ENCODE measurements at places on chromosomes 5 and 9.

DNA sequence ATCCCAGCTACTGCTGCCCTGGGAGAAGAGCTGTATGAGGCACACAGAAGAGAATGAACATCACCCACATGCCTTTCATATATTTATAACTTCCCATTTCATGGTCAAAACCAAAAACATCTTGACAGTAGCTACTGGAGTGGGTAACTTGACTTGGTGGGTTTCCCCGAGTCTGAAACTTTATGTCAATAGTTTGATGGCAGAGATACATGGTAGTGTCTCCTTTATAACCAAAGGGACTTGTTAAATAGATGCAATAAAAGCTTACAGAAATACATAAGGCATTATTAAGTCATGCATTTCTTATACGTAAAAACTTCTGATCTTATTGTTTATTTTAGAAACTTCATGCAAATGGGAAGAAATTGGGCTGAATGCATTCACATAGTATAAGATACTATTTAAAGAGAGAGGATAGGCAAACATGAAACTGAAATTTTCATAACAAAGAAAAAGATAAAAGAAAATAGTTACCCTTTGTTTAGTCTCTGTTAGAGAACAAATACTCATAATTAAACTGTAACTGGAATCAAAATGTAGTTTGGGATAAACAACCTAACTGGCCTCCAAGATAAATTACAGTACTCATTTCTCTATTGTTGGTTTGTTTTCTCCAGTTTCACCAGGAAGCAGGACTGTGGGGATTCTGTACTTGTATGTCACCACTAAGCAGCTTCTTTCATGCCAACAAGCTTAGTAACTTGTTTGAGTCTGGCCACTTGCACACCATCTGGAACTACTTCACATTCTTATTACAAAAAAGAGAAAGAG, 459.3 kb upstream of the MEF2C start:
- DNase-seq = no peak

- no peak for DNase-seq
Observed at GRCh38 chr9:125977223-125977622, 230.1 kb downstream of the PBX3 start.

DNA sequence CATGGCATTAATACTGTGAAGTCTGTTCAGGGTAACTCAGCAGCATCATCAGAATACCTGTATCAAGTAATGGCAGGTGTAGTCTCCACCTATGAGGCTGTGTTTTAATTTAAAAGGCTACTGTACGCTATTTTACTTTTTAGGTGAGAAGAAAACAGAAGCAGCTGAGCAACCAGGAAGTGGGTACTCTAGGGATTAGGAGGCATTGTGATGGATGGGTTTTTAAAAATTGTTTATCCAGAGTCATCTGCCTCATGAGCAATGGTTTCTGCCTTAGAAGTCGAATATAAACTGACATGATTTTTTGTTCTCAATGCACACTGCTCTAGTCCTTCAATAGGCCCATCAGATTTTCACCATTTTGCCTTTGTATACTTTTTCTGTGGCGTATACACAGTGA, 42.6 kb downstream of the PSIP1 start:
- DNase-seq = no peak

- DNase-seq = no peak
Observed at GRCh38 chr9:36306471-36307306, 48.4 kb upstream of the GNE start.

GRCh38 chr5:1240496-1241260, 15.5 kb downstream of the SLC6A18 start:
- no peak for DNase-seq

DNA sequence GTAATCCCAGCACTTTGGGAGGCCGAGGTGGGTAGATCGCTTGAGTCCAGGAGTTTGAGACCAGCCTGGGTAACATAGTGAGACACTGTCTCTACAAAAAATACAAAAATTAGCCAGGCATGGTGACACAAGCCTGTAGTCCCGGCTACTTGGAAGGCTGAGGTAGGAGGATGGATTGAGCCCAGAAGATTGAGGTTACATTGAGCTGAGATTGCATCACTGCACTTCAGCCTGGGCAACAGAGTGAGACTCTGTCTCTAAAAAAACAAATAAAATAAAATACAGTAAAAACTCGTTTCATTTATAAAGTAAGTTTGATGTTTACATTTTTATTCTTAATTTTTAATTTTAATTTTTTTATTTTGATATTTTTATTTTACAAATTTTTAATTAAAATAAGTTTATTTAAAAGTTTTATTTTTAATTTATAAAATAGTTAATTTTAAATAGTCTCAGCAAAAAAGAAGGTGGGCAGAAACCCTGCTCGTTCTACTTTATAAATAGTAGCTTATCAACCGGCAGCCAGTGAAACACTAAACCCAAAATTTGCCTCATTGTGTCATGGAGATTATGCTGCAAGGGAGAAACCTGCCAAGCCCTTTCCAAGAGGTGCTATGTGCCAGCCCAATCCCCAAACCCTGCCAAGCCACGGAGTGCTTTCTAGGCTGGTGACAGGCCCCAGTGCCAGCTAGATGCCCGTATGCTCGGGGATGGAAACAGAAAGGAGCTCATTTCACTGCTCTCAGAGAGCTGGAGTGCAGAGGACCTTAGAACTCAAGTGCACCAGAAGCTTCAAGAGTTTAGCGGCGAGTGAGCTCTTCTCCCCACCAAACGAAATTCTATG, 38.9 kb downstream of the SERINC5 start:
- no peak for DNase-seq

DNA sequence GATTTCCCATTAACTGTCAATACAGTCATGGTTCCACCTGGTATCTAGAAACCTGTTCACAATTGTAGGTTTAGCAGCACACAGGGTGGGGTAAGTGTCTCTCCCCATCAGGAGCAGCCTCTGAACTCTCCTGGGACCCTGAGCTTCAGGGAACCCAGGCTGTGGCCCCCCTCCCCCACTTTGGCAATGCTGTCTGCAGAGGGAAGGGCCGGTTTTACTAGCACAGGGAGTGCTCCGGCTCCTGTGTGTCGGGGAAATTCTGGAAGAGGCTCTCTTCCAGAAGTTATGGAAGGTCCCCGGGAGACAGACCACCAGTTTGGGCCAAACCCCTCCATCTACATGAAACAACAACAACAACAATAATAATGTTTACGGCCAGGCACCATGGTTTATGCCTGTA, 9.9 kb downstream of the DAB2IP start:
- DNase-seq = no peak

DNA sequence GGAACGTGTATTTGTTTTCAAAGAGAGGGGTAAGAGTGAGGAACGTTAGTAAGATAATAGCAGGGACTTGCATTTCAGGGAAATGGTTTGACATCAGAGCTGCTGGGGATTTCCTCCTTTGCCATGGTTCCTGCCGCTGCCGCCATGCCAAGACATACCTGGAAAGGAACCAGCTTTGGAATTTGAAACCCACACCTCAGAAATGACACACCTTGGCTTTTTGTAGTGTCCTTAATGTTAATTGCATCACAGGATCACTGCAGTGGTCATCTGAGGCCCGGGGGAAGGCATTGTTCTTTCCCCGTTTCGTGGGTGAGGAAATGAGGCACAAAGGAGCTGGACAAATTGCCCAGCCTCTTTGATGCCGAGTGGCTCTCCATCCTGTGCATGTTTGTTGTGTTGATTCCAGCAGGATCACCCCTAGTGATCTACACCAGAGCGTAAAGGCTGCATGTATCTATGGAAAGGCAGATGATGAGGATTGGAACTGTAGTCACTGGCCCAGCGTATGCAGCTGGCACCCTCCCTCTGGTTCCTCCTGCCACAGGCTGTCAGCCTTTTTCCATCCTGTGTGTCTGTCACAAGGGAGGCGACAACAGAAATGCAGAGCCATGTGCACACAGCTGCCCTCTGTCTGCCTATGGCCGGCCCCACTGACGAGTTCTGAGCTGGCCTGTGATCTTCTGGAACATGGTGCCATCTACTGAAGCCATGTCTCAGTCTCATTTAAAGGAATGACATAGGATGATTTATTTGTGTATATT, 37.8 kb downstream of the SLC46A2 start:
- DNase-seq = no peak

- no peak for DNase-seq
Observed at GRCh38 chr9:71878327-71879274, 32.4 kb downstream of the ABHD17B start.

DNA sequence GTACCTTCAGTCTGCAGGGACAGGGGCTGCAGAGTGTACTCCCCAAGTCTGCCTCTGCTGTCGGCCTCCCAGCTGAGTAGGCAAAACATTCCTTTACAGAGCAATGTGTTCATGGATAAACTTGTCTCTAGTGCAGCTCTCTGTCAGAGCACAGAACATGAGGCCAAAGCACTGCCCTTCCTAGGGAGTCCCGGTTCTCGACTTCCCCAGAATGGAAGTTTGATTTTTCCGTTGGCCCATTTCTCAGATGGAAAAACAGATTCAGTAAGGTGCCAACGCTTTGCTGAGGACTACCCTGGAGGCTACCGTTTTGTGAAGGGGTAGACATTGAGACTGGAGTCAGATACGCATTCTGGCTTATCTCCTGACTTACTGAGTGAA, 422 bp upstream of the TRIM32 start:
- no peak for DNase-seq

DNA sequence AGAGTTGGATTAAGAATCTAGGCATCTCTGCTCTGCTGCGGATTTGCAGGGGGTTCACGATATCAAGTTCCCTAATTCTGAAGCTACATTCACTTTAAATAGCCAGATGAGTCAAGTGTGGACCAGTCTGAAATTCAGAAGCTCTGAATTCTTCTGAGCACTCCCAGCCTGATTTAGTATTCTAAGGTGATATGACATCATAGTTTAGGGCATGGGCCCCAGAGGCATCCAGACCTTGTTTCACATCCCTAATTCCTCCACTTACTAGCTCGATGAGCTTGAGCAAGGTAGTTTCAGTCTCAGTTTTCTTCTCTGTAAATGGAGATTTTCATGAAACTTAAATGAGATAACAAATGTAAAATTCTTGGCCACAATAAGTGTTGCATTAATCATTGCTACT, 65.2 kb downstream of the TMEM167A start:
- DNase-seq = no peak

DNA sequence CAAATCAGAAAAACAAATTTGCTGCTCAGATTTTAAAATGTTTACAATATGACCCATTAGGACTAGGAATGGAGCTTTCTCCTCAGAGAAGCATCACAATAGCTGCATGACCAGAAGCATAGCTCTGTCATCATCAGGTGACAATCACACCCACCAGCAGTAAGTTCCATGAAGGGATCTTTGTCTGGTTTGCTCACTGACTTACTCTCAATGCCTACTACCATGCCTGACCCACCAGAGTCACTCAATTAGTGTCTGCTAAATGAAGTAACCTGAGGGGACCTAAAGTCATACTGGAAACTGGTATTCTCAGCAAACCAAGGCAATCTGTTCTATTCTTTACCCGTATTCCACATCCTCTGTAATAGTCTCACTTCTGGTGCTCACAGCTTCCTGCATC, 7.7 kb downstream of the ERMP1 start:
- no peak for DNase-seq

GRCh38 chr5:56402266-56403220, 169.4 kb upstream of the ANKRD55 start:
- no peak for DNase-seq

GRCh38 chr5:160787240-160787639, 64.8 kb downstream of the ATP10B start:
- DNase-seq = no peak

DNA sequence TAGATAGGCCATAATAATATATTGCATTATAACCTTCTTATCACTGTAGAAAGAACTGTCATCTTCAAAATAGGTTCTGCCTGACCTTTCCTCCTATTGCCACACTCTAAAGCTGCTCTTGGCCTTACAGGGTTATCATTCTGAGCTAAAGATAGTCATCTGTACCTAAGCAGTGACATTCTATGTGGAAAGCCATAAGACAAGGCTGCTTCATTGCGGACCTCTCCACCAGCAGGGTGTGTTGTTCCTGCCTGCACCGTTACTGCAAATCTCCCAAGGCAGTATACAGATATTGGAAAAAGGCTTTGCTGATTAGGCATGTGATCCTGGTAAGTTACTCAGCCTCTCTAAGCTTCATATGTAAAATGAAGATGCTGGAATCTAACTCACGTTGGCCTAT, 8.1 kb downstream of the ZNF622 start:
- no peak for DNase-seq

DNA sequence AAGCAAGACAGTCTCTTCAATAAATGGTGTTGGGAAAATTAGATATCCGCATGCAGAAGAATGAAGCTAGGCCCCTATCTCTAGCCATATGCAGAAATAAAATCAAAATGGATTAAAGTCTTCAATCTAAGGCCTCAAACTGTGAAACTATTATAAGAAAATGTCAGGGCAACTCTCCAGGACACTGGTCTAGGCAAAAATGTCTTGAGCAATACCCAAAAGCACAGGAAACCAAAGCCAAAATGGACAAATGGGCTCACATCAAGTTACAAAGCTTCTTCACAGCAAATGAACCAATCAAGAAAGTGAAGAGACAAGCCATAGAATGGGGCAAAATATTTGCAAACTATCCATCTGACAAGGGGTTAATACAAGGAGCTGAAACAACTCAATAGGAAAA, 338.8 kb downstream of the NNT start:
- DNase-seq = no peak

- DNase-seq = no peak
Observed at GRCh38 chr5:143311428-143311827, 92.1 kb downstream of the NR3C1 start.

DNA sequence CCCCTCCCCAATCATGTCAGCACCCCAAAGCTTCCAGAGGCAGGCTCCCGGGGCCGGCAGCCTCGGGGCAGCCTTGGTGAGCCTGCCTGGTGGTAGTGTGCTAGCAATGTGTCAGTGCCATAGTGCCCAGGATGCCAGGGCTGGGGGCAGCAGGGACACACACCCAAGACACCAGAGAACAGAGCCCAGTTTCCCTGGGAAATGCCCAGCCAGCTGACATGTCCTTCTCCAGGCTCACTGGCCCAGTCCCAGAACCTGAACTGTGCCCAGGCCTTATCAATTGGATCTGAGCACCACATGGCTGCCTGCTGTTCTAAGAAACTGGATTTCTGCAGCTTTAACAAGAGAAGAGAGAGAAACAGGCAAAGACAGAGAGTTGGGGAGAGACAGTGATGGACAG, 74.9 kb upstream of the LRRTM2 start:
- no peak for DNase-seq

DNA sequence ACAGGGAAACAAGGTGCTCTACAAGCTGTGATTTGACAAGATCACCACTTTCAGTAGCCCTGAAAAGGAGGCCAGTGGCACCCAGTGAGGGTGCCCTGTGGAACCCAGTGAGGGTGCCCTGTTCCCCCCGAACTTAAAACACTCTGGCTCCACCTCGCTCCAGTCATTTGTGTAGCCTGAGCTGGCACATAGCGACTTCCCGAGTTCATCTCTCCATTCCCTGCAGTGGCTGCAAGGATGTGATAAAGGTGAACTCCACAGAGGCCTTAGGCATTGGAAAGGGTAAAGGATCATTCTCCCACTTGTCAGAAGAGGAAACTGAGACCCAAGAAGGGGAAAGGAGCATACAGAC, 21.9 kb upstream of the ANXA6 start:
- DNase-seq = no peak

All from activated CD4-positive, CD25-positive, alpha-beta regulatory T cell (primary cell).